ENCODE measurements at places on chromosomes 3 and 15. TPM values are rescaled to one million over a fixed set of nuclear protein-coding genes. Genes with fewer than 3 reads are reported as not detected.

HIGD2B gene
- total RNA-seq: not detected

ATP13A5 gene
- not detected for total RNA-seq

CERS3 gene
- total RNA-seq: 1.3 TPM

CCDC54 gene
- not detected for total RNA-seq

DNA sequence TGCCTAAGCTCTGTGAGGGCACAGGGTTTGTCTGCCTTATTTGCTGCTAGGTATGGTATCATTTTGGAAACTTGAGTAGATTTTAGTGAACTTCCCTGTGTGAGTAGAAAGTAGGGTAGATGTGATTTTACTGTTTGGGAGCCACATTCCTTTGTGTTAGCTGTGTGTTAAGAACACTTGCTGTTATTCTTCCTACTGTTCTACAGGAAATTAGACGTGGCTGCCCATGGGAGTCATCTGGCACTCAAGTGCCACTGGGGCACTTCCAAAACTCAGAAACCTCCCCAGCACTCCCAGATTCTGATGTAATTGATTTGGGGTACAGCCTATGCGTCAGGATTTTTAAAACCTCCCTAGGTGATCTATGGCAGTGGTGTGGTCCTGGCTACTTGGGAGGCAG, 369.9 kb upstream of the C2CD4B start:
- no peak for DNase-seq

GRCh38 chr15:46815765-46816164, 901.5 kb upstream of the SEMA6D start:
- DNase-seq: no peak

All from H9 (cell line).